ENCODE measurements at places on chromosomes 3 and 15.

DNA sequence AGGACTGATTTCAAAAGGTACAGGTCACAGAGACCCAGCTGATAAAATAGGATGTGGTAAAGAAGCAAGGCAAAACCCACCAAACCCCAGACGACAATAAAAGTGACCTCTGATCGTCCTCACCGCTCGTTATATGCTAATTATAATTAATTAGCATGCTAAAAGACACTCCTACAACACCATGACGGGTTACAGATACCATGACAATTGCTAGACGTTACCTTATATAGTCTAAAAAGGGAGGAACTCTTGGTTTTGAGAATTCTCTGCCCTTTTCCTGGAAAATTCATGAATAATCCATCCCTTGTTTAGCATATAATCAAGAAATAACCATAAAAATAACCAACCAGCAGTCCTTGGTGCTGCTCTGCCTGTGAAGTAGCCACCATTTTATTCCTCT lies 74.7 kb upstream of the MB21D2 start:
- DNase-seq, result no peak

DNA sequence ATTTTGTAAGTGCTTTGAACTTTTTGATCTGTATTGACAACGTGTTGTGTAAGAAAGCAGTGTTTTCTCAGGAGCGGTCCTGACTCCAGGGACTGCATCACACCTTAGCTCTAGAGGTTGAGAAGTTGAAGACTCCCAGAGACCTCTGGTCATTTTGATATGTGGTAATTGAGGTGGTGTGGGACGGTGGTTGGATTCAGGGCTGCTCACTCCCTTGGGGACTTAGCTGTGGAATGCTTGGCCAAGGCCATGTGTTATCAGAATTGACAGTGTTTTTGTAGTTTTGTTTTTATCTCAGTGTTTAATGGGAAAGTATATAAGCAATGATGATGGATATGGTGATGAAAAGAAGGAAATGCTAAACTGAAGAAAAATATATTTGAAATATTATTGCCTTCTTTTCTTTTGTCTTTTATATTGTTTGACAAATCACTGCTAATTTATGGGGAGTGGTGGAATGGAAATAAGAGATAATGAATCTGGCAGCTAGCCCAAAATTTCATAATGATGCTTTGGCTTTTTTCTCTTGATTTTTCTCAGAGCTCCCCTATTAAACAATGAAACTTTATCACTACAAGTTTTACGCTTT lies 16.0 kb downstream of the CMSS1 start:
- no peak for DNase-seq

DNA sequence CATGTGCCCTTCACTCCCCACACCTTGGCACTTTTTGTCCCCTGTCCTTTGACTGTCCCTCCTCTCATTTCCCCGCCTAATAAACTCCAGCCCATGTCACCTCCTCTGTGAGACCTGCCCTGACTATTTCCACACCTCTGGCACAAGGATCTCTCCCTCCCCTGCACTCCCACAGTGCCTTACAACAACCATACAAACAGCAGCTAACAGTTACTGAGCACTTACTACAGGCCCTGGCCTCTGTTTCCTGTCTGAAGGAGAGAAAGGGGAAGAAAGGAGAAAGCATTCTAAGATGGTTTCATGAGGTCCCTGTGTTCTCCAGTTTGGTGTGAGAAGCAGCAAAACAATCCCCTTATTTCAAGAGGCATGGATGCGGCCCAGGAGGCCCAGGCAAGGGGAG lies 20.0 kb upstream of the TRH start:
- DNase-seq, result no peak

GRCh38 chr15:70220490-70221096 lies 122.9 kb upstream of the TLE3 start:
- no peak for DNase-seq

Data from stimulated activated CD4-positive, alpha-beta T cell treated with anti-CD3 and anti-CD28 coated beads, TNF-alpha, amount 100 ng/mL, for 1 hour (primary cell).